ENCODE measurements at places on chromosomes 2 and 18. TPM values are rescaled to one million over a fixed set of nuclear protein-coding genes. Genes with fewer than 3 reads are reported as not detected.

- no peak overlapping the region for H3K27ac ChIP-seq
- H3K4me3 ChIP-seq, result no peak overlapping the region
- H3K36me3 ChIP-seq, result no peaks in the 10 kb centered on the region
- no peak for DNase-seq
- no peaks in the 10 kb centered on the region for H3K27me3 ChIP-seq
Measured at GRCh38 chr2:165528691-165529090, 59.2 kb downstream of the CSRNP3 start.

DNA sequence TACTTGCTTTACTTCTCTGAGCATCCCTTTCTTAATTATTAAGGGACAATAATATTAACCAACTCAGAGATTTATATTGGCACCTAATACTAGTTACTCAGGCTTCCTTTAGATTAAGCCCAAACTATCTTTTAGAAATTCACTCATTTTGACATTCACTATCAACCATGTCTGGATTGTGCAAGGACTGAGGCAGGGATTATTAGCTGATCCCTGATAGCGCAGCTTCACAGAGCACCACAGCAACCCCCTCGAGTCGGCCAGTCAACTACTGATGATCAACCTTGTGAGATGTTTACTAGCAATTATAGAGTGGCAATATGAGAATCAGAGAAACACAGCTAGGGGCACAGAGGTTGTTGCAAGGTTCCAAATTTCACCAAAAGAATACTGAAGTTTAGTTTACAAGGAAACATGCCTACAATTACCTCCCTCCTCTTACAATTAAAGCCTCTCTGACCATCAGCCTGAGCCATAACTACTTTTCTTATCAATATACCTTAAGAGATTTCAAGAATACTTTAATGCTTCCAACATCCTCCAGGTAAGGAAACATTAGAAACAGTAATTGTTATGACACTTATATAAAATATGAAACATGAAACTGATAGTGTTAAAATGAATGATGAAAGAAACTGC, 191.6 kb downstream of the TCF4 start:
- no peak for DNase-seq
- H3K27me3 ChIP-seq, result no peaks in the 10 kb centered on the region
- H3K4me1 ChIP-seq, result no peaks in the 10 kb centered on the region
- no peak overlapping the region for H3K27ac ChIP-seq
- H3K4me3 ChIP-seq, result no peak overlapping the region
- no peaks in the 10 kb centered on the region for H3K36me3 ChIP-seq

GRCh38 chr2:190576573-190576972, 42.1 kb upstream of the NEMP2 start:
- H3K27me3 ChIP-seq, result no peaks in the 10 kb centered on the region
- no peaks in the 10 kb centered on the region for H3K36me3 ChIP-seq
- peaks cover 3% of the 10 kb centered on the region for H3K4me1 ChIP-seq
- H3K27ac ChIP-seq, result no peak overlapping the region

DNA sequence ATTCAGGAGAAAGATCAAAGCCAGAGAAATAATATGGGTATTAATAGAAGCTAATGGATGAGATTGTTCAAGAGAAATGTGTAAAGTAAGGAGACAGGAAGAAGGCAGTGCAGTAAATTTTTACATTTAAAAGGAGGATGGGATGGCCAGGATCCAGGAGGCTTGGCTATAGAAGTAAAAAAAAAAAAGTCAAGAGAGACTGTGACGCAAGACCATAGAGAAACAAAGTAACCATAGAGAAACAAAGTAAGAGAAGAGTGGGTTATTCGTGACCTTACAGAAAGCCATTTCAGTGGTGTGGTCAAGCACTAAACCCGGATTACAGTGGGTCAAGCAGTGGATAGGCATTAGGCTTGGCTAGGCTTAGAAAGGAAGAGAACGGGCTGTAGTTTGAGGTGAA, 10.5 kb upstream of the FAM171B start:
- H3K27ac ChIP-seq, result no peak overlapping the region
- H3K4me3 ChIP-seq, result no peak overlapping the region

DNA sequence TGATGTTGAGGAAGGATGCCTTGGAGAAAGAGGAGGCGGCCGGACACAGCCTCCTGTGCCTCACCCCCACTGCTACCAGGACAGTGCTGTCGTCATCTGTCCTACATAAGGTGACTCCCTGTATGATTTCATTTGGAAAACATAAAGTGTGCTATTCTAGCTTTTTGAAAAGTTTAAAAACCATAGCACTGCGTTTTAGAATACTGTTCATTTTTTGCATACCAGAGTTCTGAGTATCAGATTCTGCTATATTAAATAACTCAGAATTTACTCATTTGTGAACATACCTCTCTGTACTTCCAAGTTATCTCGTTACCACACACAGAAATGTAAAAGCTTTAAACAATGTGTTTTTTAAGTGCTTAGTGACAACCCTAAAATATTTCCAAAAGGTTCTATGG, 302.9 kb downstream of the LRRTM1 start:
- H3K4me3 ChIP-seq, result no peak overlapping the region
- H3K4me1 ChIP-seq, result no peaks in the 10 kb centered on the region
- no peak for DNase-seq
- H3K27ac ChIP-seq, result no peak overlapping the region
- H3K36me3 ChIP-seq, result no peaks in the 10 kb centered on the region

DNA sequence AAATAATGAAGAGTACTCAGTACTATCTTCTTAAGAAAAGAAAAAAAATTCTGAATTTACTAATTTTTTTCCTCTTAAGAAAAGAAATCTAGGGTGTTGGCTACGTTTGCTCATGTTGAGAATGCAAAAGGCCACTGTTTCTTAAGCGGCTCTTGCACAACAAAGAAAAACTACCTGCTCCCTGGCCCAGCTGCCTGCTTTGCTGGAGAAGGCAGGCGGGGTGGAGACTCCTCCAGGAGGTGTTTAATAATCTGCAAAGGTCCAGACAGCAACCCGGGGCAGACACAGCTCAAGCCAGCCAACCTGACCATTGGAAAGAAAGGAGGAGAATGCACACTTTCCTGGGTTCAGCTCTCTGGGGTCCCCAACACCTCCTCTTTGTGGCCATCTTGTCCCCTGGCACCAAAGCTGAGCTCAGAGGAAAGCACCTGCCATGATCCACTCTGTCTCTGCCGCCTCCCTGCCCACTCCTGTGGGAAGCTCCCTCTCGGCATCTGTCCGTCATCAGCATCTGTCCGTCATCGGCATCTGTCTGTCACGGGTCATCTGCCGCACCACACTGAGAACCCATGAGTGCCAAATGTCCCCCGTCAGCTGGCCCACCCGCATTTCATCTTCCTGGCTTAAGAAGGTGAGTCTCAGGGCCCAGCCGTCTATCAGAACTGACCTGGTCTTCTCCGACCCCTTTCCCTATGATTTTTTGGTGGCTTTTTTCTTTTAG, 11.9 kb downstream of the ZNF516 start:
- H3K4me1 ChIP-seq, result no peaks in the 10 kb centered on the region
- no peaks in the 10 kb centered on the region for H3K36me3 ChIP-seq
- peaks cover 5% of the 10 kb centered on the region for H3K27me3 ChIP-seq
- no peak overlapping the region for H3K27ac ChIP-seq

DNA sequence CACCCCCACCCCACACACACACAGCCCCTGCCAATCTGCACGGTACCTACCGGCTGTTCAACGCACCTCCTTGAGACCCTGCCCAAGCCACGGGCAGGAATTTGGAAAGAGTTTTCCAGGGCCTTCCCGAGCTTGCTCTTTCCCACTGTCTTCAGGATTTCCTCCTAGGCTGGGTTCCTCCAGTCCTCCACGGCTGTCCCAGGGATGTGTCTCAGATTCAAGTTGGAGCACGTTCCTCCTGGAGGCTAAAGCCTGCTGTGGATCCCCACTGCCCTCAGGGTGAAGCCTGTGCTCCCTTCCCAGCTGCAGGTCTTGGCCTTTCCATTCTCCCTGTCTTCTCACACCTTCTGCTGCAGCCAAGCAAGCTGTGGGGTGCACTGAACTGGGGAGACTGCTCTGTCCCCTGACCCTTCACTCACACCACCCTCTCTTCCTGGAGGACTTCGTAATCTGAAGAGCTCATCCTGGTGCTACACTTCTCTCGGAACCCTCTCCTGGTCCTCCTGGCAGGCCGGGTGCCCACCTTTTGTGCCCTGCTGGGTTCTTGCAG, 54.9 kb upstream of the HS6ST1 start:
- no peak overlapping the region for H3K4me3 ChIP-seq
- no peaks in the 10 kb centered on the region for H3K27me3 ChIP-seq
- no peaks in the 10 kb centered on the region for H3K36me3 ChIP-seq
- H3K4me1 ChIP-seq, result peaks cover 26% of the 10 kb centered on the region

- no peak overlapping the region for H3K4me3 ChIP-seq
- no peaks in the 10 kb centered on the region for H3K27me3 ChIP-seq
- H3K27ac ChIP-seq, result no peak overlapping the region
- DNase-seq, result peak; percentile 17
- no peaks in the 10 kb centered on the region for H3K36me3 ChIP-seq
- H3K4me1 ChIP-seq, result peaks cover 6% of the 10 kb centered on the region
Measured at GRCh38 chr2:20165677-20166509, 59.0 kb downstream of the SDC1 start.

DNA sequence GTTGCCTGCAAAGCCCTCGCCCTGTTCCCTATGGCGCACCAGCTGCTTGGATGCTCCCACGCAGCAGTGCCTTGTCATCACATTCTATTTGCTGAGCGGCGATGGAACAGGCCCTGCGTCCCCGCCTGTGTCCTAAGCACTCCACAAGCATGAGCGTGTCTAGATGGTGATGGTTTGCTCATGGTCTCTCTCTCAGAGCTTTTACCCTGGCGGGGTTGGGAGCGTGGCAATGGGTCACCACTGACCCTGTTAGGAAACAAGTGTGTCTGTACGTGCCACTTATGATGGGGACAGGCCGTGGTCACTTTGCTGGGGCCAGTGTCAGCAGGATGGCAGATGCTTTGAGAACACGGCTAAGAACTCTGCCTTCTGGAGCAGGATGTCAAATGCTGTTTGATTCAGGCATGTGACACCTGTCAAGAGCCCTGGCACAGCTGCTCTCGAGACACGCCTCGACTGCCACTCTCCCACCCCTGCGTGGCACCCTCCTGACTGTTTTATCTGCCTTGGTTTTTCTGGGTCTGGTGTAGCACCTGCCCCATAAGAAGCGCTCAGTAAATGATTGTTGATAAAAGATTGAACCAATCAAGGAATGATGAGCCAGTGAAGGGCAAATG, 44.2 kb downstream of the RRM2 start:
- H3K27ac ChIP-seq, result peak overlapping the region; percentile 38
- H3K36me3 ChIP-seq, result peaks cover 45% of the 10 kb centered on the region
- peaks cover 32% of the 10 kb centered on the region for H3K4me1 ChIP-seq
- peak; percentile 45 for DNase-seq
- H3K27me3 ChIP-seq, result no peaks in the 10 kb centered on the region
- H3K4me3 ChIP-seq, result no peak overlapping the region

DNA sequence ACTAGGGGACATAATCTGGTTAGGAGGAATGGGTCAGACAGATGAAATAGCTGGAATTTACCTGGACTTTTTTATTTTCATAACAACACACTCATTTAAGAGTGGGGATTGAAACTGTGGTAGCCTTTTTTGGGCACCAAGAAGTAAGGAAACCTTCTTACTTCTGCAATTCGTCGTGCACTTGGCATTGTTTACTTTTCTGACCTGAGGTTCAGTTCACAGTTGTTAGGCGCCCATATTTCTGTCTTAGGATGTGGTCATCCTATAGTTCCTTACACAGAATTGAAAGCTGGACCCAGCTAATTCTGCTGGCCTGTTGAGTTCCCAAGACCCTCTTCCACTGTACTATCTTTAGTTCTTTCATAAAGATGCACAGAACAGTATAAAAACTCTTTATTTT, 72.9 kb downstream of the TMX3 start:
- H3K27me3 ChIP-seq, result no peaks in the 10 kb centered on the region
- H3K27ac ChIP-seq, result no peak overlapping the region
- no peak for DNase-seq
- no peak overlapping the region for H3K4me3 ChIP-seq
- no peaks in the 10 kb centered on the region for H3K4me1 ChIP-seq
- no peaks in the 10 kb centered on the region for H3K36me3 ChIP-seq

DNA sequence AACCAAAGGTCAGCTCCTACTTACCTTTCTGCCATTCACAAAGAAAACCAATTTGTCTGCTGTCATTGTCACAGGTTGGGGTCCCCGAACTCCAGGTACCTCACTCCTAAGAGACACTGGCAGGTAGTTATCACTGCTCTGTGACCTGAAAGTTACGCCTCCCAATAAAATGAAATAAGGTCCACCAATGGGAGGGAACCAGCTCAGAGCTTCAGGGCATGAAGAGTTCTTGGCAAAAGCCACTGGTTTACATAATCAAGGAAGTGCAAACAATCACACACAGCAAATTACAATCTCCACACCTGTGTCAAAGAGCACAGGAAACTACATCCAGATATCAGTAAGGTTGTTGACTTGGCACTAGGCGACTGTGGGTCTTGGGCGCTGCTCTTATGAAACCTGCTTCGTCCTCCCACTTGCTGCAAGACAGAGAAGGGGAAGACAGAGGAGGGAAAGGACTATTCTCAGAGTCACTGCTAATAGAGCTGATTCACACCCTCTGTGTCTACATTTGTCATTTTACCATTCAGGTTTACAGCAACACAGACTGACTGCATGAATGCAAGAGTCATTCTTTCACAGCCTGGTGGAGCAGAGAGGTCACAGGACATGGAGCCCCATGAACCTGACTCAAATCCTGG, at the start of gene XDH:
TSS of gene XDH (minus strand) at position 142 of the 641 bp plus-strand sequence. CDS start at position 66, 76 bp downstream.
- H3K4me3 ChIP-seq, result no peak within 1 kb of the TSS
- H3K27ac ChIP-seq, result no peak within 1 kb of the TSS
- no peak for DNase-seq
- H3K36me3 ChIP-seq, result no peaks in the 10 kb centered on the region
- H3K4me1 ChIP-seq, result no peaks in the 10 kb centered on the region

DNA sequence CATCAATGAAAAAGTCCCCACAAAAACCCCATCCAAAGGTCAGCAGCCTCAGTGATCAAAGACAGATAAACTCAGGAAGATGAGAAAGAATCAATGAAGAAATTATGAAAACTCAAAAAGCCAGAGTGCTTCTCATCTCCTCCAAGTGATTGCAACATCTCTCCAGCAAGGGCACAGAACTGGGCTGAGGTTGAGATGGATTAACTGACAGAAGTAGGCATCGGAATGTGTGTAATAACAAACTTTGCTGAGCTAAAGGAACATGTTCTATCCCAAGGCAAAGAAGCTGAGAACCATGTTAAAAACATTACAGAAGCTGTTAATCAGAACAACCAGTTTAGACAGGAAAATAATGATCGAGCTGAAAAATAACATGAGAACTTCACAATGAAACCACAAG, 442.8 kb upstream of the SYT4 start:
- H3K27ac ChIP-seq, result no peak overlapping the region
- H3K27me3 ChIP-seq, result no peaks in the 10 kb centered on the region
- H3K36me3 ChIP-seq, result no peaks in the 10 kb centered on the region
- H3K4me1 ChIP-seq, result no peaks in the 10 kb centered on the region

DNA sequence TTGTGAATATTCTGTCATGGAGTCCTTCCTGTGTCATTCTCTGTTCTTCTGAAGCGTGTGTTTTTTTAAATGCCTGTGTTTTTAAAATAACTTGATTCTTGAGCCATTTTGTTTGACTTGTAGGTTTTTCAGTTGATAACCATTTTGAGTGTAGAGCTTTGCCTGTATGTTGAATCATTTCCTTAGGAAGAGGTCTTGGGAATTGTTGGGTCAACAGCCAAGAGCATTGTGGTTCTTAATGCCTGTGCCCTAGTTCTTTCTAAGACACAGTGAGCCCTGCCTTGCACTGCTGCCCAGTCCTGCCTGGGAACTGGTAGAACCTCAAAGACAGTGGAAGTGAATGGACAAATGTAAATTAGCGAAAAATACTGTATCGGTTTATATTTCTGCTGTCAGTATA, 25.9 kb downstream of the RAB12 start:
- H3K4me1 ChIP-seq, result peaks cover 4% of the 10 kb centered on the region
- H3K4me3 ChIP-seq, result no peak overlapping the region
- no peaks in the 10 kb centered on the region for H3K27me3 ChIP-seq
- DNase-seq, result no peak

Gene ALPP
- 0.09 TPM for total RNA-seq

Gene OSBPL6
- 0.28 TPM for total RNA-seq

Gene GALNT14
- total RNA-seq, result 1.3 TPM

Gene PRKAG3
- not detected for total RNA-seq

Gene CRYBA2
- total RNA-seq, result 0.14 TPM

Gene CNGA3
- 0.09 TPM for total RNA-seq

Gene SLC35F5
- 29.0 TPM for total RNA-seq

Gene TET3
- total RNA-seq, result 4.5 TPM

Gene GKN1
- total RNA-seq, result 1.4 TPM
